Stimulated activated CD8-positive, alpha-beta memory T cell treated with anti-CD3 and anti-CD28 coated beads, Interleukin-2, amount 100 ng/mL, for 48 hours (primary cell): ENCODE measurements at places on chromosomes 6 and 20.

GRCh38 chr6:56521454-56521853 is 121.2 kb downstream of the DST start:
- DNase-seq, result no peak

- no peak for DNase-seq
Measured at GRCh38 chr6:160737934-160738333, 35.9 kb downstream of the PLG start.

- no peak for DNase-seq
Measured at GRCh38 chr6:95185874-95186273, 391.5 kb upstream of the MANEA start.

DNA sequence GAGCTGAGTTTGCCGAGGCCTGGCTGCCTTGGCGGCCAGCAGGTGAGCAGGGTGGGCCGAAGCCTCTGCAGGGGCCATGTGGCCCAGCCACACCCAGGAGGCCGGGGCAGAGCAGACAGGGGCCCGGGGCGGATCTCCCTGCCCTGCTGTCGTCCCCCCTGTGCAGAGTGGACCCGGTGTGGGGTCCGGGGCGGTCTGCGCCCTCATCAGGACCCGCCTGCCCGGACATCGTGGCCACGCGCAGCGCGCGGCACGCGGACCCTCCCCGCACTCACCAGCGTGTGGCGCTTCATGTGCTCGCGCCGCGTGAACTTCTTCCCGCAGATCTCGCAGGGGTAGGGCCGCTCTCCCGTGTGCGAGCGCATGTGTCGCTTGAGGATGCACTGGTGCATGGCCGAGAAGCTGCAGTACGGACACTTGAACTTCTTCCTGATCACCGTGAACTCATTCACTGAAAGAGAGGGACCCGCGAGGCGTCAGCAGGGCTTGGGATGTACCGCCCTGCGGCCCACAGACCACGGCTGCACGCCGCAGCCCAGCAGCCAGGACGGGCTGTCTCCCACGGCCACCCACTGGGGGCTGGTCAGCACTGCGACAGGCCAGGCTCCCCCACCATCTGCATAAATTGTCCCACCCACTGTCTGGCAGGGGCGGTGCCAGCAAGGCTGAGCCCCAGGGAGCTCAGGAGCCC is 13.0 kb downstream of the SLC2A4RG start:
- no peak for DNase-seq

GRCh38 chr6:148445620-148446019 is 103.0 kb downstream of the SASH1 start:
- no peak for DNase-seq

- DNase-seq, result no peak
Measured at GRCh38 chr6:18166312-18167036, 11.3 kb downstream of the KDM1B start.

DNA sequence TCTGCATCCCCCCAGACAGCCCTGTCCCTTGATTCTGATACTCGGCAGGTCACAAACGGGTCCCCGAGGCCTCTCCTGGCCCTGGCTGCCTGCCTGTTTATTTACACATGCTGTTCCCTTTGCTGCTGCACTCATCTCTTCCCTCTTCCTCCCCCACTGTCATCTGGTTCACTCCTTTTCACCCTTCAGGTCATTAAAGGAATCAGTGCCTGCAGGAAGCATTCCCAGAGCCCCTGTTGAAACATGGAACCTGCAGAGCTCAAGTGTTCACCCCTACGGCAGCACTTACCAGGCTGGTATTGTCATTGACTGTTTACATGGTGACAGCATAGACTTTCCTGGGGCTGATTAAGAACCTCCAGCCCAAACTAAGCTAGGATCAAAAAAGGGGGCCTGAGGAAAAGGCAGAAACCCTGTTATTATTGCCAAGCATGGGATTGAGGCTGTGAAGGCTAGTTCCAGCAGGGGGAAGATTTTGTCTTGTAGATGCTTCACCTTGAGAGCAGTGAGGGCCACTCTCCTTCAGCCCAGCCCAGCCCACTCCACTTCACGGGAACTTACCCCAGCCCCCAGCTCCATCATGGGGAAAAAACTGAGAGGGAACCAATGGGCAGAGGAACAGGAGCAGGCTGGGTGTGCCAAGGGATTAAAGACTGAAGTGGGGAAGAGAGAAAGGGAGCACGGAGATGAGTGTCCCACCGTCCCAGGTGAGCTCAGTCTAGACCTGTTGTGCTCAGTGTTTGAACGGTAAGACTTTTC is 73.2 kb downstream of the JPH2 start:
- no peak for DNase-seq
